ENCODE measurements at places on chromosomes 4 and X.

- DNase-seq, result no peak
Measured at GRCh38 chr4:9971711-9972110, 49.6 kb downstream of the SLC2A9 start.

DNA sequence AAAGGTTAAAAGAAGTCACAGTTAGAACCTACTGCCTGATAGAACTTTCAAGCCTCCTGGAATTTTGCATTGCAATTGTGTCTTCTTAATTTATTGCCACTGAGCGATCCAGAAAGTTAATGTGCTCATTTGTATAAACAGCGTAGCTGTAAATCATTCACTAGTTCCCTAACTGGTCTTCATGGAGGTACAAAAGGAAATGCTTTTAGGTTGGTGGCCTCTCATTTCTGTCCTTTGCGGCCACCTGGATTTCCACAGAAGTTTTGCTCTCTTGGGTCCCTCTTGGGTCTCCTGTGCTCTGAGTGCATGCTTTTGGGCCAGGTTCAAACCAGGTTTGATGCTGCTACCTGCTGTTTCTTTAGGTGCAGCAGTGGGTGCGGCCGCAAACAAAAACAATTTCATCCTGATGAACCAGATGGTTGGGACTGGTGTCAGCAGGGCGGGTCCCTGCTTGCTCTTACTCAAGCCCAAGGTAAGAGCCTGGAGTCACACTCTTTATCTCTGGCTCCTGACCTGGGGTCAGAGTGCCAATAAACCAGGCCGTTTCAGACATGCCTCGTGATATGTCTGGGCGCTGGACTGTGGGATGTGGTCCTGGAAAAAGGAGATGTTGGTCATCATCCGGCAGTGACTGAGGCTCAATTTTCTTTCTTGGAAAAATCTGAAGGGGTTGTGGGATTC, 270.1 kb downstream of the PTTG2 start:
- DNase-seq, result no peak

DNA sequence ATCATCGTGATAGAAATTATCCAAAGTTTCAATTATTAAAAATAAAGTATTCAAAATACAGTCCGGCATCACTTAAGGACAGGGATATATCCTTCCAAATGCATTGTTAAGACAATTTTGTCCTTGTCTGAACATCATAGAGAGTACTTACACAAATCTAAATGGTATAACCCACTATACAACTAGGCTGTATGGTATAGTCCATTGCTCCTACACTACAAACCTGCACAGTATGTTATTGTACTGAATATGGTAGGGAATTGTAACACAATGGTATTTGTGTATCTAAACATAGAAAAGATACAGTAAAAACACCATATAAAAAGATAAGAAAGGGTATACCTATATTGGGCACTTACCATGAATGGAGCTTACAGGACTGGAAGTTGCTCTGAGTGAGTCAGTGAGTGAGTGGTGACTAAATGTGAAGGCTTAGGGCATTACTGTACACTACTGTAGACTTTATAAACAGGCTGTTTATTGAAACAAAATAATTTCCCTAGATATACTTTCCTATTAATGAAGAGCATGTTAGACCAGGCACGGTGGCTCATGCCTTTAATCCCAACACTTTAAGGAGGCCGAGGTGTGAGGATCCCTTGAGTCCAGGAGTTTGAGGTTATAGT, 44.8 kb upstream of the PTPN13 start:
- DNase-seq, result no peak

DNA sequence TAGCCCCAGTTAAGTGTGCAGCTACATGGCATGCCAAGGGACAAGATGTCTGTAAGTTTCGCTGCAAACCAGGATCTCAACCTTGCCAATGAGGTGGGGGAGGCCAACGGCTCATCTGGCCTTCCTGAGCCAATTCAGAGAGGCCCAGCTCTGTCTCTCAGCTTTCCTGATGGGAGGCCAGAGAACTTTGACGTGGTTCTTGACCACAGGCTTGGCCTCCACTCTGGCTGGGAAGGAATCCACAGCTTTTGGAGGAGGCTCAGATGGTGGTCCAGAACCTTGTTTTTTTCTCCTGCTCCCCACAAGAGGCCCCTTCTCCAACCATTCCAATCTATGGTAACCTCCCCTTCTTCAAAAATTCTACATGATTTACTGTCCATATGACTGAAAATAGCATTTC, 9.8 kb downstream of the CAPN6 start:
- no peak for DNase-seq

DNA sequence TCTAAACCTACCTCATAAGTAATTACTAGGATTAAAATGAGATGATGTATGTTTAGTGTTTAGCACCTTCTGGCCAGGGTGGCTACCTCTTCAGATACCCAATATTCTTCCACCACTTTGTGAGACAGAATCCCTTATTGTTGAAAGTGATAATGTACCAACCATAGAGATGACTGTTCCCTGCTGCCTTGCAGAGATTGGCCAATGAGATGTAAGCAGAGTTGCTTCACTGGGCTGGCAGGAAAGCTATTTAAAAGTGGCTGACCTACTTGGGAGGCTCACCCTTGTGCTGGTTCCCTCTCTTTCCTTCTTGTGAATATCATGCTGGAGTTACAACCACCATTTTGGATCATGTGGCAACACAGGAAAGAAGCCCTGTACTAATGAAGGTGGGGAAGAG, 58.9 kb downstream of the TMEM154 start:
- DNase-seq, result no peak

DNA sequence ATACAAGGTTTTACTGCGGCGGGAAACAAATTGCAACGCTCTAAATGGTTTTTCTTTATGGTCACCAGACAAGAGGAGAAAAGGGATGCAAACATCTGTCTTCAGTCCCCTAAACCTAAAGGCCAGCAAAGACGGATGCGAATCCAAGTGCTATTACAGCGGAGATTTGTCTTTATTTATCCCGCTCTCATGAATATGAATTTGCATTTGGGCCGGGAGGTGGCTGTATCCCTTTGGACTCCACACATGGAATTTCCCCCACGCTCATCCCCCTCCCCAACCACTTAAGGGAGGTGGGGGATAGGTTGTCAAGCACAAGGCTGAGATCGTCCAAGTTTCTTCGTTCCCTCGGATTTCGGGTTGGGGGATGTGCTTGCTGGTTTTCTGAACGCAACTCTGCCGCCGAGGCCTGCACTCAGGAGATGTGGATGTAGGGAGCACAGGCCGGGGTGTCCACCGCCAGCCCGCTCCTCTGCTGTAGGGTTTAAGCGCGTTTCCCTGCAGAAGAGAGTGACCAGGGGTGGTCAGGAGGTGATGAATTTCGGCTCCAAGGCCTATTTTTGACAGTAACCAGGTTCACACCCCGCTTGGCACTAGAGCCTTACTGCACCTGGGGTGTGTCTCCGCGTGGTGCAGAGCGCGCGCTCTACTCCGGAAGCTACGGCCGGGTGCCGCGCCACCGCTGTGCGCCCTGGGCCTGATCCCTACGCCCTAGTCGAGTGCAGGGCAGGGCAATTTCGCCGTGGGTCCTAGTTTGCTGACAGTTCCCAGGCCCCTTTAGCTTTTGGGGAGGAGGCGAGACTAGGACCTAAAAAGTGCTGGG, 2.3 kb upstream of the PHOX2B start:
- DNase-seq, result no peak

- DNase-seq, result no peak
Measured at GRCh38 chr4:87420276-87420830, 2.0 kb upstream of the NUDT9 start.

- DNase-seq, result no peak
Measured at GRCh38 chrX:82589410-82589809, 918.7 kb upstream of the POU3F4 start.

DNA sequence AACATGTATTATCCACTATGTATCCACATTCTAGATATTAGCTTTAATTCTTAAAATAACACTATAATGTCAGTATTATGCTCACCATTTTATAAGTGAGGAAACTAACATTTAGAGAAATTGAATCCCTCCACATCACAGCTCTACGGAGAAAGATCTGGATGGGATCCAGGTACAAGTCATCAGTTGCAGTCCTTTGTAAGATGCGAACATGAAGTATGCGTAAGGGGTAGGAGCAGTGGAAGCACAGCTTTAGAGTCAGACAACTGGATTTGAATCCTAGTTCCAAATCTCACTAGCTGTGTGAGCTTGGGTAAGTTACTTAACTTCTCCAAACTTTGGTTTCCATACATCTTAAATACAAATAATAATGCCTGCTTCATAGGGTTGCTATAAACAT, 162.5 kb downstream of the ATP10D start:
- no peak for DNase-seq

GRCh38 chr4:17497890-17498523, 13.9 kb downstream of the QDPR start:
- DNase-seq, result no peak

DNA sequence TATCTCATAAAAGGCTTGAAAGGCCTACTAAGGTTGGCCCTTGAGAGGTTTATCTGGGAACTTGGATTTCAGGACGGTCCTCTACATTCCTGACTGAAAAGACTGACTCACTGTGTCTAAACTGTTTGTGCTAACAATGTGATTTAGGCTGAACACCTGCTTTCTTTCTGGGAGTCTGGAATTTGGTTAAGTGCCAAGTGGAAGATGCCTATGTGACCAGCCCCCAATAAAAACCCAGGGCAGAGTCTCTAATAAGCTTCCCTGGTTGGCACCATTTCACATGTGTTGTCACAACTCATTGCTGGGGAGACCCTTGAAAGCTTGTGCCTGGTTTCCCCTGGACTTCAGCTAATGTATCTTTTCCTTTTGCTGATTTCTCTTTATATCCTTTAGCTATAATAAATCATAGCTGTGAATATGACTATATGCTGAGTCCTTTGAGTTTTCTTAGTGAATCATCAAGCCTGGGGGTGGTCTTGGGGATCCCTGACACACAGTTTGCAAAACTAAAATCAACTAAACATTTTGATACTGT, 55.1 kb downstream of the GPR82 start:
- DNase-seq, result no peak

GRCh38 chr4:82352825-82353366, 20.9 kb downstream of the HNRNPD start:
- DNase-seq, result no peak

- no peak for DNase-seq
Measured at GRCh38 chr4:133866328-133866699, 335.3 kb downstream of the PABPC4L start.

- DNase-seq, result no peak
Measured at GRCh38 chr4:42159271-42160001, 7.0 kb upstream of the BEND4 start.

- DNase-seq, result no peak
Measured at GRCh38 chrX:21623778-21624501, 34.2 kb downstream of the KLHL34 start.

GRCh38 chr4:100633269-100633668, 115.4 kb upstream of the EMCN start:
- DNase-seq, result no peak

GRCh38 chr4:15148691-15149090, 146.4 kb downstream of the CPEB2 start:
- DNase-seq, result no peak

GRCh38 chrX:115966920-115967319, 203.6 kb upstream of the AGTR2 start:
- DNase-seq, result no peak

DNA sequence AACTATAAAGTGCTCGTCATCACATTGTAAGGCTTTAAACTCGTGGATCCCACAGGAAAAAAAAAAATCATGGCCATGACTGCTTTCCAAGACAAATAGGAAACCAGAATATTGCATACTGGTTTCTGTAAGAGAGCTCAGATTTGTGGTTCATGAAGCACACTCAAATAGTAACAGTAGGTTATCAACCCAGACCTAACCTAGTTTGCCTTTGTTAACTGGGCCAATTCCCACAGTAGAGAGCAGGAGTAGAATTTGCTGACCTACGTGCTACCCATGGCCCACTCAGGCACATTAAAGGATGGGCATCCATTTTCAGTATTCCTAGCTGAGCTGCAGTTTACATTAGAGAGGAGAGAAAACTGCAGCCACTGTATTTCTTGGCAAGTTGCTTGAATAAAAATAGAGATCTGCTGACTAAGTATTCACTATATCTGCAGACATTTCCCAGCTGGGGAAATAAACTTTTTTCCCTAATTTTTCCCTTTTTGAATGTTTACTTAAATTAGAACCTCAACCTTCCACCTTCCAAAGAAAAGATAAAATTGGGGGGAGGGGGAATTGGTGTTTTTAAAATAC, 218.5 kb downstream of the SPANXN3 start:
- no peak for DNase-seq

DNA sequence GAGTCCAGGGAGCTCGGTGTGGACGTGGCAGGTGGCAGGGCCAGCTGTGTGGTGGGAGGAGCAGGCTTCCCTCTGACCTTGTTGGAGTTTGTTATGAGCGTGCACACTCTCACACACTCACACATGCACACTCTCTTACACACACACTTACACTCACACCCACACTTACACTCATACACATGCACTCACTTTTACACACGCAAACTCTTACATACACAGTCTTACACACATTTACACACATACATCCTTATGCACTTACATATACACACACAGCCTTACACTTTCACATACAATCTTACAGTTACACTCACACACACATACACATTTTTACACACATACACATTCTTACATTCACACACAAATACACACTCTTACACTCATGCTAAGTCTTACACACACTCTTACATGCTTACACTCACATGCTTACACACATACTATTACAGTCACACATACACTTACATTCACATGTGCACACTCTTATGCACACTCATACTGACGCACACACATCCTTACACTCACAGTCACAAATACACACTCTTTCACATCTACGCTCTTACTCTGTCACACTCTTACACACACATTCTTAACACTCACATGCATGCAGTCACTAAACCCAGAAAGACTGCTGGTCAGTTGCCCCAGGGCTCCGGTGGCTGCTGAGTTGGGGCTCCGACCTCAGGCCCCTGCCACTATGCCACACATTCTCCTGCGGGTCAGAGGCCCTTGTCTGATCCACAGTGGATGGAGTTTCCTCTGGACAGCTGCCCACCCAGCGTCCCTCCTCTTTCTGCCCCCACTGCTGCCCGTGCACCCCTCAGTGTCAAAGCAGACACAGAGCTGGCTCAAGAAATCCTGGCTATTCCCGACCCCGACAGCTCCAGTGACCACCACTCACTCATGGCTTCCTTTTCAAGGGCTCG, 95.8 kb downstream of the ADRA2C start:
- DNase-seq, result no peak

GRCh38 chr4:101066626-101067170, 280.6 kb downstream of the PPP3CA start:
- DNase-seq, result no peak

- DNase-seq, result no peak
Measured at GRCh38 chrX:12771445-12772069, 19.7 kb upstream of the PRPS2 start.

- no peak for DNase-seq
Measured at GRCh38 chr4:79236785-79237184, 89.1 kb downstream of the NAA11 start.

DNA sequence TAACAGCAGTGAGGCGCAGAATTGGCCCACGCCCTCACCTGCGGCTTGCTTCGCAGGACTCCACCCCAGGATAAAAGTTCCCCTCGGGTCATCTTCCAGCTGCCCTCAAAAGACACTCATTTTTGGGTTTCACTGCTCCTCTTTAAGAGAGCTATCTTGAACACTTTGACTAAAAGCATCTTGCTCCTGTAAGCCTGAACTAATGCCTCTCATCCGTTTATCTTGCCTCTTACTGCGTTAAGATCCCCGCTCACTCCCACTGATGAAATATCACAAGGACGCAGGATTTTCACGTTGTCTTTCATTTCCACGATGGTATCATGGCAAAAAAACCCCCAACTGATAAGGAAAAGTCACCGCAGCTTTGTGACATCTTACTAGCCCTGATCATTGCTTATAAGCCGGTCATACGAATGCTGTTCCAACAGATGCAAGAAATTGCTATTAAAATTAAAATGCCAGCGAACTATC, 591 bp upstream of the ACSL4 start:
- DNase-seq, result no peak

GRCh38 chr4:8657381-8658088, 65.0 kb downstream of the CPZ start:
- no peak for DNase-seq
